ENCODE measurements at places on chromosomes 12 and 14.

DNA sequence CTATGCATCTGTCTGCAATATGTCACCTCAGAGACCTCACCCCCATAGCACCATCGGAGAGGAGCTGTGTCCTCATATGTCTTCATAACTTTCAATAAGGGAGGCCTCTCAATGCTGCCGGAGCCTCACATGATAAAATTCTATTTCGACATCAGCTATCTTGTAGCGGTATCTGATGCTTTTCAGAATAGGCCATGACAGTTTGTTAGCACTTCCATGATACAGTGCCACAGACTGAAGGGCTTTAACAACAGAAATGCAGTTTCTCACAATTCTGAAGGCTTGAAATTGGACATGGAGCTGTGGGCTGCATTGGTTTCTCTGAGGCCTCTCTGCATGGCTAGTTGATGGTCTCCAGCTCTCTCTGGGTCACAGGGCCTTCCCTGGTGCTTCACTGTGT is 125.0 kb upstream of the PZP start:
- DNase-seq, result no peak

- DNase-seq, result no peak
These were observed 127.9 kb downstream of the TMTC1 start for GRCh38 chr12:29655861-29656260.

DNA sequence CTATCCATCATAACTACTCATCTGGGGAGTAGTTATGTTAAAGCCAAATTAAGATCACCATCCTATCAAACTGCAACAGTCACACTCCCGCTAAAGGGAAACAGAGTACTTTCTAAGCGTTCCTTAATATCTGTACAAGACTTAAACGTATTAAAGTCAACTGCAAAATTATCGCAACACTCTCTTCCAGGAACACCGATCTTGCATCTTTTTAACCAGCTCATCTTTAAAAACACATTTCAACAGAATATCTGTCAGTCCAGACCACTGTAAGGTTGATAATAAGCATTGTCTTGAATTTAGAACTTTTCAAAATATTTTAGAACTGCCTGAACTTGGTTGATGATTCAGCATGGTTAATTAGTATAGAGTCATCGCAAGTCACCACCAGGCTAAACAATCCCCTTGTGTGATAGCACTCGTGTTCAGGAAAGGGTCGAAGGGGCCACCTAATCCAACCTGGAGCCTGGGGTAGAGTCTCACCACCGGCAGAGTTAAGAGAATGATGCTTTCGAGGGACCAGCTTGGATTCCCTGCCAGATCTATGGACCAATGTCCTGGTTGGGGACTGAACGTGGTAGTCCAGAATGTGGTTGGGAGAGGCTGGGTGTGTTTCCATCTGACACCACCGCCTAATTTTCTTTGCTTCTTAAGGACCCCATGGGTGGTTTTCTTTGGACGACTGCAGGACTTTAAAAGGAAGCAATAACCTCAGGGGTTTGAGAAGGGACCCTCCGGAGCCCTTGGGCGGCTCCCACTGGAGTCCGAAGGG is 890 bp downstream of the SPTLC2 start:
- DNase-seq, result peak; percentile 14

GRCh38 chr12:47188576-47189441 is 109.0 kb upstream of the AMIGO2 start:
- DNase-seq, result no peak

DNA sequence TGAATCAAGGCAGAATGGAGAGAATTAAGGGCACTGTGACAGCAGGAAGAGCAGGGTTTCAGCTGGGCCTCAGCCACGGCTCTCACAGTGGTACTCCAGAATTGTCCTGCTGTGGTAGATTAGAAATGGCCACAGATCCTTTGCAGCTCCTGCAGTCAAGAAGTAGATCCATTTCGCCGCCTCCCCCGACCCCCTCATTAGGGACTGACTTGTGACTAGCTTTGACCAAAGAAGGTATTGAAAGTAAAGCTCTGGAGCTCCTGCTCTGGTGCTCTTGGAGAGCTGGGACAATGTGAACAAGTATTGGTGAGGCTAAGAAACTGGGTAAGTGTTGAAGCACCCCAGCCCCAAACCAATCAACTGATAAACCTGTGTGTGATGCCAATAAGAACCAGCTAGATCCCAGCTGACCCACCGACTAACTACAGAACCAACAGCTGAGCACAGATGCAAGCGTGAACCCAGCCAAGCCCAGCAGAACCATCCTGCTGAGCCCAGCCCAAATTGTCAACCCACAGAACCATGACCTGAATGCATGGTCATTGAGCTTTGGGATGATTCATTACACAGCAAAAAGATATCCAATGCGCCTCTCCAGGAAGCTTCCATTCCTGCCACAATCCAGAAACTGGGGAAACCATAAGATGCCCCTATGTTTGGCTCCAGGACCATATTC is 50.7 kb downstream of the JAG2 start:
- no peak for DNase-seq

GRCh38 chr12:38056701-38057689 is 259.6 kb upstream of the ALG10B start:
- DNase-seq, result no peak

DNA sequence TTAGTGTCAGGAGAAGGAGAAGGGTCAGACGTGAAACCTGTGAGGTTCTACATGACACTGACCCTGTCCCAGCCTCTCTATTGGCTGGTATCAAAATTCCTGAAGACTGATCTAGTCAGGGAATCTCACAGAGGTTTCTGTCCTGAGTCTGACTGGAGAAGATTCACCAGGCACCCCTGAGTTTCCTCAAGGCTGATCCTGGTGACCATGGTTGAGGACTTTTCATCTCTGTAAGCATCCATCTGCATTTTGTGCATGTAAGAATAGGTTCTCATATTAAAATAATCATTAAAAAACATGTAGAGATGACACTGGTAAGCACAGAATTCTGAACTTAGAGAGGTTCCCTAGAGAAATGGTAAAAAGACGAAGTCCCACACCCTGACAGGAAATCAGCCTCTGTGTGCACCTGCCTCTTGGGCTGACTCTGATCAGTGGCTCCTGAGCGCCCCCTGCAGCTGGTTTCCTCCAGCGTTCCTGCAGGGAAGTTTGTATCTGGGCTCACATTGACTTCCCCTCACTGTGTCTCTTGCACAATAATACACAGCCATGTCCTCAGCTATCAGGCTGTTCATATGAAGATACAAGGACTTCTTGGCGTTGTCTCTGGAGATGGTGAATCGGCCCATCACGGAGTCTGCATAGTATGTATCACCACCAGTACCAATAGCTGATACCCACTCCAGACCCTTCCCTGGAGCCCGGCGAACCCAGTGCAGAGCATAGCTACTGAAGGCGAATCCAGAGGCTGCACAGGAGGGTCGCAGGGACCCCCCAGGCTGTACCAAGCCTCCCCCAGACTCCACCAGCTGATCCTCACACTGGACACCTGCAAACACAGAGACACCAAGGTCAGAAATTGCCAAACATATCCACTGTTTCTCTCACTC is 991.9 kb downstream of the TMEM121 start:
- DNase-seq, result peak; percentile 94

DNA sequence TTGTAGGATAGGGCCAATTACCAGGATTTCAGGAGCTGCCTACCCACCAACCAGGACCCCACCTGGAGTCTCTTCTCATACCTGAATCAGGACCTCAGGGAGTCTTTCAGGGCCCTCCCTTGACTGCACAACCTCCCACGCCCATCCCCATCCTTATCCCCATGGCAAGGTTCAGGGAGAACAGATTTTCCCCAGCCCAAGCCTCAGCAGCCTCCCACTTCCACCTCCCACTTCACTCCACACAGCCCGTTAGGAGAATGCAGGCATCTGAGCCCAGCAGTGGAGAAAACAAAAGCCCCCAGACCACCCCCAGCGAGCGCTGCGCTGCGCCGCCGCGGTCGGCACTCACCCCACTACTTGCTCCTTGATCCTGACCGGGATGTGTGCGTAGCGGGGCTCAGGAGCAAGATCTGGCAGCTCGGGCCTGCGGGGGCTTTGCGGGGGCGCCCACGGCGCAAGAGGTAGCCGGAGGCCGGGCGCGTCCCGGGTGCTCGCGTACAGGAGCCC is 1.4 kb downstream of the B4GALNT1 start:
- DNase-seq, result no peak

DNA sequence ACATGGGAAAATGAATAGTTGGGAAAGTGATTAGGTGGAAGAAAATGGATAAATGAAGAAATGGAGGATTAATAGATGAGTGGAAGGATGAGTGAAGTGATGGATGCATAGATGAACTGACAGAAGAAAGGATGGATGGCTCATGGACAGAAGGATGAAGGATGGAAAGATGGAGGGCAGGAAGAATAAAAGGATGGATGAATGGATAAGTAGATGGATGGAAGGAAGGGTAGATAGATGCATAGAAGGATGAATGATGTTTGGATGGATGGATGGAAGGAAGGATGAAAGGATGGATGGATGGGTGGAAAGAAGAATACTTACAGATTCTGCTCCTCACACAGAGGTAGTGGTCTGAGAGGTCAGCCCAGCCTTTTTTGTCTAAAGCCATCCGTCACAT is 35.8 kb upstream of the CHGA start:
- no peak for DNase-seq

GRCh38 chr12:53786411-53786810 is 34.6 kb upstream of the CISTR start:
- no peak for DNase-seq

DNA sequence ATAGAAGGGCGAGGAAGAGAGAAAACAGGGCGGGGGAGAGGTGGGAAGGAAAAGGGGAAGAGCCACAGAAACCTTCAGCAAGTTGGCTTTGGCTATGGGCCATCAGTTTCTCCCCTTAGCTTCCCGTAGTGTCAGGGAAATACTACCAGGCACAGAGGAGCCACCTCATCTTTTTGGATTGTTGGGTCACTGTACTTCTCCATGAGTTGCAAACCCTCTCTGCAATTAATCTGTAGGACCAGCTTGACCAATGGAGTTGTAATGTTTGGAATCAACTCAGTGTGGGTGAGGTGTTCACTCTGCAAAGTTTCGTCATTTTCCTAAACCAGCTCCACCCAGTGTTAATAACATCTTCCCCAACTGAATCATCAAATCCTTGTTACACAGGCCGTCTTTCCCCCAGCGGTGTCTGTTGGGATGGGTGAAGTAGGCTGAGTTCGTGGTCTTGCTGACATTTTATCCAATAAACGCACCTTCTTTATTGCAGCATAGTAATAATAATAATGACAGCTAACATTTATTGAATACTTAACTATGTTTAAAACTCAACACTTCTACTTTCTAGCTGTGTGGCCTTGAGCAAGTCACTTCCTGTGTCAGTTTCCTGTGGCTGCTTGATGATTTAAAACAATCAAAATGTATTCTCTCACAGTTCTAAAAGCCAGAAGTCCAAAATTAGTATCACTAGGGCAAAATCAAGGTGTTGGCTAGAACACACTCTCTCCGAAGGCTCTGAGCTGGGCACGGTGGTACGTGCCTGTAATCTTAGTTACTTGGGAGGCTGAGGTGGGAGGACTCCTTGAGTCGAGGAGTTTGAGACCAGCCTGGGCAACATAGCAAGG is 8.1 kb upstream of the GLTP start:
- DNase-seq, result peak; percentile 38

DNA sequence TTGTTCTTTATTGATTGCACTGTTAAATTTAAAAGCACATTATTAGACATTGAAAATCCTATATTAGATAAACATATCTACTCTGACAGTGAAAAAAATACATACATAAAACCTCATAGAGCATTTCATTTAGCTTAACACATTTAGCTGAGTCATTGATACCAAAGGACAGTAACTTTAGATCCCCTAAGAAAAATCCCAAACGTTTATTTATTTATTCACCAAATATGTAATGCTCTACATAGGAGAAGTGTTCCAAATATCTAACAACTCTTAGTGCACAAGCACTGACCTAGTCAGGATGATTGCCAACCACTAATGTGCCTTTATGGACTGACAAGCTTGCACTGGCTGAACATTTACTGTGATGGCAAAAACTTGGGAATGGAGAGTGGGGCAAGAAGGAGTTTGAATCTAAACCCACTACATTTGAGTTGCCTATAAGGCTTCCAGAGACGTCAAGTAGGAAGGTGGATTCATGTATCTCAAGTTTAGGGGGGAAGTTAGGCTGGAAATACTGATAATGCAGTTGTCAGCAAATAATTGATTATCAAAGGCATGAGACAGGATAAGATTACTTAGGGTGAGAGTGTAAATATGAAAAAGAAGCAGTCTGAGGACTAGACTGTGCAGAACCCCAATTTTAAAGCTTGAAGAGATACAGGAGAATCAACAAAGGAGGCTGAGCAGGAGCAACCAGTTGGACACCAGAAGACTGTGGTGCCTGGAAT is 156.4 kb downstream of the PLCZ1 start:
- DNase-seq, result no peak

DNA sequence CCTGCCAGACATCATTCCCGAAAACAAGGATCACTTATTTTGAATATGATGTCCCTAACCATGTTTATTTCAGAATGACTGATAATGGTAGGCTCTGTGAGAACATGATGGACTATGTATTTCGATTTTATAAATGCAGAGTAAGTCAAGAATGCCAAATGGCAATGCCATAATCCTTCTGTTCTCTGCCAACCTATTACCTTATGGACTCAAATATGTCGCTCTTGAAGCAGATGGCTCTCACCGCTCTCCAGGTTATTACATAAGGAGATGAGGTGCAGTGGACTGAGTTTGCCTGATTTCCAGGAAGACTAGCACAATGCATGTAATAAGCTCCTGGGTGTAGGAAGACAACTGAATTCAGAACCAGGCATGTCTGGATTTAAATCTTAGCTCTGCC is 227.2 kb downstream of the BTG1 start:
- no peak for DNase-seq

GRCh38 chr12:124517260-124518050 is 50.0 kb downstream of the NCOR2 start:
- no peak for DNase-seq

DNA sequence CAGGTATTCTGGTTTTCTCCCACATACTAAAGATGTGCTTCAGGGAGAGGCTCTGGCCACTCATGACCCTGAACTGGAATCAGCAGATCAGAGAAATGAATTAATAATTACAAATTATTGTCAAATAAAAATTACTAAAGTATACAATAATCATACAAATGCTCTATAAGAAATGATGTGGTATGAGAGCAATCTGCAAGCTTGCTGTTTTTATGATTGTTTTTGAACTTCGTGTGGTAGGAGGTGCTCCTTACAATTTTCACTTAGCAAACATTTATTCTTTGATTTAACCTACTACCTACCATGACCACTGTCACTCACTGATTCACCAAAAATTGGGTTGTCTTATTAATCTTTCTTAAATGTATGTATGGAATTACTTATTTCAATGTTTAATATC is 16.2 kb downstream of the ATP2B1 start:
- no peak for DNase-seq

GRCh38 chr12:6262623-6263022 is 47.9 kb upstream of the PLEKHG6 start:
- DNase-seq, result no peak

- no peak for DNase-seq
These were observed 361.6 kb upstream of the NOVA1 start for GRCh38 chr14:26959437-26959836.

- no peak for DNase-seq
These were observed 40.7 kb downstream of the GPR135 start for GRCh38 chr14:59424341-59425071.

GRCh38 chr12:40010899-40011774 is 94.7 kb downstream of the SLC2A13 start:
- DNase-seq, result peak; percentile 23

- DNase-seq, result no peak
These were observed 3.1 kb upstream of the LMO3 start for GRCh38 chr12:16608946-16609539.

All from activated CD4-positive, alpha-beta T cell treated with anti-CD3 and anti-CD28 coated beads, Interleukin-2, amount 50 U/mL, for 48 hours (primary cell).